Right renal pelvis (tissue), 4 donors: ENCODE measurements at places on chromosomes 7 and 10. TPM values are rescaled to one million over a fixed set of nuclear protein-coding genes. Genes with fewer than 3 reads are reported as not detected.

GJD4 gene
- 0.08 TPM for polyA plus RNA-seq

CTNNA3 gene
- polyA plus RNA-seq = 4.4 TPM

SPDYE16 gene
- 1.7 TPM for polyA plus RNA-seq

WIPF3 gene
- 5.2 TPM for polyA plus RNA-seq

PAPSS2 gene
- 52.9 TPM for polyA plus RNA-seq
